ENCODE measurements at places on chromosomes 13 and 19. TPM values are rescaled to one million over a fixed set of nuclear protein-coding genes. Genes with fewer than 3 reads are reported as not detected.

DNA sequence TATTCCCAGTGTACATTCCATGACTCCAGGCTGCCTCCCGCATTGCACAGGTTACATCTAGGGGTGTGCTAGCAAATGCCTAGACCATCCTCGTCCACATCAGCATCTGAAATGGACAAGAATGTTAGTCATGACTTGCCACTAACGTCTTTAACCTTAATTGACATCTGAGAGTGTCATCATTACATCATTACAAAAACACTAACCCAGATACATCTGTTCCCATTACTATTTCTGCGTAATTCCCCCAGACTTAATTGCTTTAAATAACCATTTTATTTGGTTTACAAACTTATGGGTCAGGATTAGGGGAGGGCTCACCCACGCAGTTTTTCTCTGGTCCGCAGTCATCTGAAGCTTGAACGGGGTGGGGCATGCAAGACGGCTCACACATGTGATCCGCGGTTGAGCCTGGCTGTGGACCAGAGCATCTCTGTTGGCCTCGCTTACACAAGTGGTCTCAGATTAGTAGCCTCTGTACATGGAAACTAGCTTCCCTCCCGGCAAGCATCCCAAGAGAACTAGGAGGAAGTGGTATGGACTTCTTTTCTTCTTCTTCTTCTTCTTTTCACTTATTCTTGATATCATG is 15.9 kb downstream of the KL start:
- no peaks in the 10 kb centered on the region for H3K27me3 ChIP-seq
- peaks cover 12% of the 10 kb centered on the region for H3K4me1 ChIP-seq
- no peak overlapping the region for H3K4me3 ChIP-seq
- H3K36me3 ChIP-seq: no peaks in the 10 kb centered on the region
- no peak overlapping the region for H3K27ac ChIP-seq

DNA sequence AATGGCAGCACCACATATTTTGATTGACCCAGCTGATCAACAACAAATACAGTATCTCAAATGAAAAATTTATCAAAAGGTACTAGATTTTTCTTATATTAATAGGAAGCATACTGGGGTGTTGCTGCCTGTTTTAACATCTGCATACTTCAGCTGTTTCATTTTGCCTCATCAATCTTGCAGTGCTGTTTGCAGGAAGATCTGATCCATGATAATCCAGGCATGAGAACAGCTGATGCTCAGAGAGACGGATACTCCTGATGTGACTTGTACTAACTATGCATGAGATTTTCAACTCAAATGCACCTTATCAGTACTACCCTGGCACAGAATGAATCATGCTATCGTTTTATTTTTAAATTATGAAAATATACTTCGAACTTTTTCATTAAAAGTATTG is 2136.8 kb downstream of the PCDH9 start:
- H3K36me3 ChIP-seq: no peaks in the 10 kb centered on the region
- H3K27me3 ChIP-seq: no peaks in the 10 kb centered on the region
- DNase-seq: peak; percentile 5
- H3K4me3 ChIP-seq: no peak overlapping the region
- no peak overlapping the region for H3K27ac ChIP-seq

- DNase-seq: no peak
- no peaks in the 10 kb centered on the region for H3K27me3 ChIP-seq
- H3K4me1 ChIP-seq: no peaks in the 10 kb centered on the region
These were observed 51.1 kb downstream of the LMO7 start for GRCh38 chr13:75687150-75687763.

GRCh38 chr19:13850910-13851733 is 25.8 kb upstream of the NANOS3 start:
- peak overlapping the region; percentile 36 for H3K4me3 ChIP-seq
- H3K27me3 ChIP-seq: no peaks in the 10 kb centered on the region
- peaks cover 75% of the 10 kb centered on the region for H3K4me1 ChIP-seq
- DNase-seq: peak; percentile 83

DNA sequence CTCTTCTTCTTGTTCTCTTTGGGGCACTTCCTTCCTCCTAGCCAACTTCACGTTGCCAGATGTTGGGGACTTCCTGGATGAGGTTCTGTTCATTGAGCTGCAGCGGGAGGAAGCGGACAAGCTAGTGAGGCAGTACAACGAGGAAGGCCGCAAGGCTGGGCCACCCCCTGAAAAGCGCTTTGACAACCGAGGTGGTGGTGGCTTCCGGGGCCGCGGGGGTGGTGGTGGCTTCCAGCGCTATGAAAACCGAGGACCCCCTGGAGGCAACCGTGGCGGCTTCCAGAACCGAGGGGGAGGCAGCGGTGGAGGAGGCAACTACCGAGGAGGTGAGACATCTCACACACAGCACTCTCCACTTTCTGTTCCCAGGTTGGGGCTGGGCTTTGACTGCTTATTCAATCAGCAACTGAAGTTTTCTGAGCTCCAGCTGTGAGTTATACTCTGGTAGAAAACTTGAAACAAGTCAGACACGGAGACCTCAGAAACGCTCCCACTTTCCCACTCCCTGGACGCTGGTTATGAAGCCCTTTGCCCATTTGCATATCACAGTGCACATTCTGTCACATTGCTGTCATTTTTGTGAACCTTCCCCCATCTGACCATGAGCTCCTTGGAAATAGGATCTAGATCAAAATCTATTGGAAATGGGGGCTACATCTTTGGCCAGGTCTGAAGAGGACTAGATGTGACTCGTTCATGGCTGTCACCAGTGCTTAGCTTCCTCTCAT is 7.2 kb upstream of the CCDC97 start:
- H3K27me3 ChIP-seq: no peaks in the 10 kb centered on the region
- no peak overlapping the region for H3K4me3 ChIP-seq
- peaks cover 48% of the 10 kb centered on the region for H3K4me1 ChIP-seq

DNA sequence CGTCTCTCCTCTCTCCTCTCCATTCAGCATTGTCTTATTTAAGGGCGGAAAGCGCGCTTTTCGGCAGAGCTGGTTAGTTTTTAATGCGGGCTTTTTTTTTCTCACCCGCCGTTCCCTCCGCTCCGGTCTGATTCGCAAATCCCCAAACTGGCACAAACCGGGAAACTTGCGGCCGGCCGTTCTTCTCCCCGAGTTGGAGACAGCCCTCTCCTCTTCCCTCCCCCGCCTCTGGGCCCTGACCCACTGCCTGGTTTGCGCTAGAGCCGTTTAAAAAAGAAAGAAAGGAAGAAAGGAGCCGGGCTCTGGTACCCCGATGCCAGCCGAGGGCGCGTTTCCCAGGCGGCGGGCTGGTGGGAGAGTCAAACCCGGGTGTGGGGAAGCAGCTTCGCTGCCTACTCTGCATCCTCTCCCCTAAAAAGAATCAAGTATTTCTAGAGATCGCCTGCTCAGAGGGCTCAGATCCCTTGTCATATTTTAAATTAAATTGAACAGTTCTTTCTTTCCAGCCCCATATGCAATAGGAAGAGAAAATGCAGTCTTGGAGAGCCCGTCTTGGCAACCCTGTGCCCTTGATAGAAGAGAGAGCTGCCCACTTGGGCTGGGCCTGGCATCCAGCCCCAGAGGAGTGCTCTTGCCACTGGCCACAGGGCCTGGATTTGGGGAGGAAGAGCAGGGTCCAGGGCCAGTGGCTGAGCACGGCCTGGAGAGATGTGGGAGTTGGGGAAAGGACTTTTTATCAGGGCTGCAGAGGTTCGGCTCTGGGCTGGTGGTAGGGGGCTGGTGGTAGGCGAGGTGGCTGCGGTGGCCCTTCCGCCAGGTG is 19.0 kb downstream of the NFIX start:
- H3K4me3 ChIP-seq: peak overlapping the region; percentile 32
- H3K27me3 ChIP-seq: peaks cover 13% of the 10 kb centered on the region
- no peaks in the 10 kb centered on the region for H3K36me3 ChIP-seq
- H3K4me1 ChIP-seq: peaks cover 94% of the 10 kb centered on the region
- no peak for DNase-seq

DNA sequence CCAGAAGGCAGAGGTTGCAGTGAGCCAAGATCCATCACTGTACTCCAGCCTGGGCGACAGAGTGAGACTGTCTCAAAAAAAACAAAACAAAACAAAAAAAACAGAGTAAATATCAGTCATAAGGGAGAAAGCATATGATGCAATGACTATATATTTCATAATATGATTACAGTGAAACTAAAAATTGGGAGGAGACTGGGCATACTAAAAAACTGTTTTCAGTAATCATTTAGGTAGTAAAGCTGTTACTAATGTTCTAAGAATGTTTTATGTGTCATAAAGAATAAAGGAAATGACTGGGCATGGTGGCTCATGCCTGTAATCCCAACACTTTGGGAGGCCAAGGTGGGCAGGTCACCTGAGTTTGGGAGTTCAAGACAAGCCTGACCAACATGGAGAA is 15.9 kb downstream of the ZNF573 start:
- no peak overlapping the region for H3K27ac ChIP-seq
- H3K36me3 ChIP-seq: peaks cover 94% of the 10 kb centered on the region

GRCh38 chr19:50230379-50231351 is 27.2 kb downstream of the MYH14 start:
- peaks cover 15% of the 10 kb centered on the region for H3K27me3 ChIP-seq
- H3K27ac ChIP-seq: no peak overlapping the region
- H3K36me3 ChIP-seq: peaks cover 27% of the 10 kb centered on the region
- no peak for DNase-seq

The LRRC8E gene
- 2.5 TPM for total RNA-seq

The SLC10A2 gene
- total RNA-seq: not detected

The SERP2 gene
- total RNA-seq: 1.0 TPM

The SUGT1 gene
- 44.6 TPM for total RNA-seq

Data from stomach (tissue), 19 donors.